ENCODE measurements at places on chromosomes 3 and 15.

DNA sequence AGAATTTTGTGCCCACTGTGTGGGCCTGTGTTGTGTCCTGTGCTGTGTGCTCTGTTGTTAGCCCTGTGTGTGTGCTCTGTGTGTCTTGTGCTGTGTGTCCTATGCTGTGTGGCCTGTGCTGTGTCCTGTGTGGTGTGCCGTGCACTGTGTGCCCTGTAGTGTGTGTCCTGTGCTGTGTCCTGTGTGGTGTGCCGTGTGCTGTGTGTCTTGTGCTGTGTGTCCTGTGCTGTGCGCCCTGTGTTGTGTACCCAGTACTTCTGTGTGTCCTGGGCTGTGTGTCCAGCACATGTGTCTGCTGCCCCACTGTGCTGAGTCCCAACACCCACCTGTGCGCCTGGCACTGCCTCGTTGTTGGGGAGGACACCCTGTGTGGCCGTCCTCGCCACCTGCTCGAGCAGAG is 53.2 kb upstream of the CHRNA7 start:
- no peak for DNase-seq

- DNase-seq, result no peak
These were observed 41.0 kb upstream of the CGNL1 start for GRCh38 chr15:57335293-57335715.

- DNase-seq, result no peak
These were observed 61.9 kb downstream of the SMAD3 start for GRCh38 chr15:67127331-67127664.

DNA sequence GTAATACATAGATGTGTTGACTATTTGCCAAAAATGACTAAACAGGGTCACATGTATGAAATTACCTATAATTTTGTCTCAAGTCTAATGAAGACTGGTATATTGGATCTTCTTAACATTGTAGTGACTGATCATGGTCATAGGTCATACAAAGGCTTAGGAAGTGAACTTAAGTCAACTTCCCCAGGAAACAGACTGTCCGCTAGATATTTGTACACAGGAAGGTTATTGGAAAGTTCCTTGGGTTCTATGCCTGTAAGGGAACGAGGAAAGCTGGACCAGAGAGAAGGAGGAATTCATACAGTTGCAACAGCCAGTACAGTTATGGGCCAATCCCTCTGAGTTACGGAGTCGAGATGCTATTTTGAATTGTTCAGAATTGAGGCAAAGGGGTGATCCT is 462.0 kb upstream of the THRB start:
- DNase-seq, result no peak

- no peak for DNase-seq
These were observed 69.1 kb upstream of the TAMM41 start for GRCh38 chr3:11915621-11916424.

- no peak for DNase-seq
These were observed 1.1 kb downstream of the SSR3 start for GRCh38 chr3:156553705-156554356.

- no peak for DNase-seq
These were observed 30.7 kb downstream of the HCN4 start for GRCh38 chr15:73338058-73338457.

DNA sequence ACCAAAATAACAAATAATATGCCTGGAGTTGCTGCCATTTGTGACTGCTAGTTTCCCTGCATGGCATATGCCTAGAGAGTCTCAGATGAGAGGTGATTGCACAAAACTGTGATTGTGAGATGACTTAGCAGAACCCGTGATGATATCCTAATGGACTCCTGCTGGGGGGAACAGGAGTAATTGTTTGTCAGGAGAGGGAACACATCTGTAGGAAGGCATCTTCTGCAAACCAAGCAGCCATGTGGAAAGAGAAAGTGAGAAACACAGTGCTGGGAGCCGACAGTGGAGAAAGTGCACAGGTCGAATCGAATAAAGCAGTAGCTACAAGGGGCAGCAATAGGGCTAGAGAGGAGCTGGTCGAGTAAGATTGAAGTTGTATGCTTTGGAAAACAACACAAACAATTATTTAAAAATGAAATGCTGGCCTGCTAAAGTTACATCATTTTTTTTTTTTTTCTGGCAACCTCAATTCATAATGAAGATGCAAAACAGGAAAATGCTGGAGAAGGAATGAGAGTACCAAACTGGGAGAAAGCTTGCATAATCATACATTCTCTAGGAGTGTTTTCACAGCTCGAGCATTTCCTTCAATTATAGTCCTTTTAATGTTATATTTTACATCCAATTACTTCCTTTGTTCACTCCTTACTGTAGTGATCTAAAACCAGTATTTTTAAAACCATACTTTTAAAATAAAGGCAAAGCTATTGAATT is 494.2 kb upstream of the AGTR1 start:
- no peak for DNase-seq

GRCh38 chr3:56970461-56970879 is 90.0 kb upstream of the SPATA12 start:
- DNase-seq, result no peak

GRCh38 chr15:75861750-75862402 is 18.6 kb downstream of the UBE2Q2 start:
- no peak for DNase-seq

Data from stimulated activated CD4-positive, alpha-beta T cell treated with anti-CD3 and anti-CD28 coated beads, Interleukin-1b, Interleukin-23, amount 100 ng/mL, for 24 hours (primary cell).